8988T (cell line): ENCODE measurements at places on chromosomes 5 and 9.
A peak's percentile ranks its signal among the peaks of the same experiment; 100 is the strongest.

- no peak for DNase-seq
Observed at GRCh38 chr9:72636621-72637020, 115.2 kb downstream of the TMC1 start.

GRCh38 chr5:1399737-1400136 lies 45.5 kb downstream of the SLC6A3 start:
- no peak for DNase-seq

- no peak for DNase-seq
Observed at GRCh38 chr9:2026220-2026997, 11.3 kb downstream of the SMARCA2 start.

DNA sequence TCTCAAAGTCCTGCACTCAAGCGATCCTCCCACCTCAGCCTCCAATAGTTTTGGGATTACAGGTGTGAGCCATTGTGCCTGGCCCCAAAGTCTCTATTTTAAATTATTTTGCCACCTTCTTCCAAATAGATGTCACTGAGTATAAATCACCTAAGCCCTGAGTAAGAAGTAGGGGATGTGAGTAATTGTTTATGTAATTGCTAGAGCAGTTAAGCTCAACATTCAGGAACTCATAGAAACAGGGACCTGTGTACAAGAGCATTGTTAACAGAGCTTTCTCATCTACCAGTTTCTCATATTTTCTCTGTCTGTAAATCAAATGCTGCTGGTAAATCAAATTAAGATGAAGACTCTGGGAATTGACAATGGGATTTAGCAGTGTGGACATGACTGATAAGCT lies 26.3 kb downstream of the CDK7 start:
- DNase-seq = no peak

GRCh38 chr9:75186767-75187380 lies 98.6 kb downstream of the OSTF1 start:
- no peak for DNase-seq

DNA sequence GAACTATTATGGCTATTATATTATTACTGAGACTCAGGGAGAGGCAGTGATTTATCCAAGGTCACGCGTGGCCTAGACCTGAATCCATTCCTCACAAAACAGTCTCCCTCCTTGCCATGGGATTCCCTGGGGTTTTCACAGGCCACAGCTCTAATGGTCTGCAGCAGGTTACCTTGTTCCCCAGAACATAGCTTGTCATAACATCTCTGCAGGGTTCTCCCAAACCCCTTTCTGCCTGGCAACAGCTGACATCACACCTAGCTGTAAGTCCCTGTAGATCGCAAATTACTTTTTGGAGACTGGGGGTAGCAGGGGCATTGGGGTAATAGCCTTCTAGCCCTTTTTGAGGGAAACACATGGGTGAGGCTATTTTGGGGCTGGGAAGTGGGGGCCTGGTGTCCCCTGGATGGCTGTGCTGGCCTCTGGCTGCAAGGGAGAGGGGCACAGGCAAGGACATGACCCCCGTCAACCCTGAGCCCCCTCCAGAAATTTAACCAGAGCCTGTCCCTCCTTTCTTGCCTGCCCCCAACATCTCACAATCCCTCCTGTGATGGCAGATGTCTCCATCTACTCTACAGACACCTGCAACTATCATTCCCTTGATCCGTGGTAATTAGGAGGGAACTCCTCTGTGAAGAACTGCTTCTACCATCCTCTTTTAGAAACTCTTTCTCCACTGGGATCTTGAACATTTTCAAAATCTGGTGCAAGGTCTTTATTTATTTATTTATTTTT lies 1.3 kb downstream of the CD74 start:
- no peak for DNase-seq

GRCh38 chr5:121366515-121366914 lies 485.2 kb upstream of the FTMT start:
- no peak for DNase-seq

DNA sequence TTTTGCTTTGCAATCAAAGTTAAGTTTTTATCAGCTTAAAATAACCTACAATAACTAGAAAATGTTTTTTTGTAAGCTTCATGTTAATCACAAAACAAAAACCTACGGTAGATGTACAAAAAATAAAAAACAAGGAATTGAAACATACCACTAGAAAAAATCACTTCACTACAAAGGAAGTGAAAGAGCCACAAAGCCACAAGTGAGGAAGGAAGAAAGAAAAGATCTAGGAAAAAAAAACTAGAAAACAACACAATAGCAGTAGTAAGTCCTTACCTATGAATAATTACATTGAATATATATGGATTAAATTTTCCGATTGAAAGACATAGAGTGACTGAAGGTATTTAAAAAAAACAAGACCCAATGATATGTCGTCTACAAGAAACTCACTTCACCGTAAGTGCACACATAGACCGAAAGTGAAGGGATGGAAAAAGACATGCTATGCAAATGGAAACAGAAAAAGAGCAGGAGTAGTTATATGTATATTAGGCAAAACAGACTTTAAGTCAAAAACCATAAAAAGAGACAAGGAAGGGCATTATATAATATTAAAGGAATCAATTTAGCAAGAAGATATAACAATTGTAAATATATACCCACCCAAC lies 13.4 kb upstream of the ZDHHC21 start:
- DNase-seq = no peak

DNA sequence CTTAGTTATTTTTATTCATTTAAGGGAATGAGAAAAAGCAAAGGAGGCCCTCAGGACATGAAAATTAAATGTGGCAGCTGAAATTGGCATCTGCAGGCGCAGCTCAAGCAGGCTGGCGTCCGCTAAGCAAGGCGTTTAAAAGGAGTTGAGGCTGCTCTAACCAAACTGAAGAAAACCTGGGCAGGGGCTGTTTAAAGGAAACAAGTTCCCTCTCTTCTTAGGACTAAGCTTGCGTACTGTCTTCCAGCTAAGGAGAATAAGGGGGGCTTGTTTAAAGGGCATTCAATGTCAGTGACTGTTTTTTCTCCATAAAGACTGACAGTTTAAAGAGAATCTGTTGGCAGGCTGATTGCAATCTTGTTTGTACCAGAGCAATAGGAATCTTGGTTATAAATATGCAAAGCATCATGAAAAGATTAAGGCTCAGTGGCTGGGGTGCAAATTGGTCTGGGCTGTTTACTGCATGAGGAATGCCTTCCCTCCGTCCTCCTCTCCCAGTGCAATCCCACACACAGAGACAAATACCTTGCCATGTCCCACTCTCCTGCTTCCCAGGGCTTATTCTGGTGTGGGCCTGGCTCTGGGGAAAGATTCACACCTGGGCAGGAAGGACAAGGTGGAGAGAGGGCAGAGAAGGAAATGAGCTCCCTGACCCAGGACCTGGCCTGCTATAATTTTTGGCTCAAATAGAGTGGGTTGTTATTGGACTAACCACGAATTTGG lies 85.9 kb upstream of the LIFR start:
- DNase-seq = no peak

- DNase-seq = no peak
Observed at GRCh38 chr9:99832558-99832864, 10.8 kb downstream of the NR4A3 start.

DNA sequence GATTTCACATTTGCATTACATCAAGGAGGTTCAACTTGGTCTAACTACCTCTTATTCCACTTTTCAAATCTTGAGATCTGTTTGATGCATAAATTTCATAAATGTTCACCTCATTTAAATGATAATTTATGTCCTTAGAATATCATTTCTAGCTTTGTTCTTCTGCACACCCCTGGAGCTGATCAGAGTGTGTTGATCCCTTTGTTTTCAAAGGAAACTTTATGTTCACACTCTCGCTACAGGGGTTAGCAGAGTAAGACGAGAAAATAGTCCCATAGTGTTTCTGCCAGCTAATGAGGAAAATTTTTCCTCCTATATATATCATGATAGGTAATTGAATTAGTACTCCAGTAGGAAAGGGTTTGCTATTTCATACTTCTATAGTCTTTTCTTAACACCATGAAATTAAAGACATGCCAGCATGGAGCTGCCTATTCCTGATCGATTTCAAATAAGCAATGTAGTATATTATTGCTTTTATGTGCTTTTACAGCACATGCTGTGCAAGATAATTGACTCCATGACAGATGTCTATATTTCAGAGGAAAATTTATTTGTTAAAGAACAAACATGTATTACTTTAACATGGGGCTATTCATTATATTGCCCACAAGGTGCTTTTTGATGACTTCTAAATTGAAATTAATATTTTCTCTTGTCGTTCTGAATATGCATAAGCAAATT lies 4.8 kb upstream of the PAM start:
- DNase-seq = no peak

- no peak for DNase-seq
Observed at GRCh38 chr5:136374003-136374402, 8.7 kb upstream of the TRPC7 start.

DNA sequence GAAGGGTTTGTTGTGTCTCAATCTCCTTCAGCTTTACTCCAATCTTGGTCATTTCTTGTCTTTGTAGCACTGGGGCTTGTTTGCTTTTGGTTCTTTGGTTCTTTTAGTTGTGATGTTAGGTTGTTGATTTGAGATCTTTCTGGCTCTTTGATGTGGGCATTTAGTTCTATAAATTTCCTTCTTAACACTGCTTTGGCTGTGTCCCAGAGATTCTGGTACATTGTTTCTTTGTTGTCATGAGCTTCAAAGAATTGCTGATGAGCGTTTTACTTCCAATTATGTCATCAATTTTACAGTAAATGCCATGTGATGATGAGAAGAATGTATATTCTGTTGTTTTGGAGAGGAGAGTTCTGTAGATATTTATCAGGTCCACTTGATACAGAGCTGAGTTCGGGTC lies 353.3 kb downstream of the MAN2A1 start:
- no peak for DNase-seq

GRCh38 chr5:95773335-95774059 lies 42.4 kb downstream of the RHOBTB3 start:
- no peak for DNase-seq

DNA sequence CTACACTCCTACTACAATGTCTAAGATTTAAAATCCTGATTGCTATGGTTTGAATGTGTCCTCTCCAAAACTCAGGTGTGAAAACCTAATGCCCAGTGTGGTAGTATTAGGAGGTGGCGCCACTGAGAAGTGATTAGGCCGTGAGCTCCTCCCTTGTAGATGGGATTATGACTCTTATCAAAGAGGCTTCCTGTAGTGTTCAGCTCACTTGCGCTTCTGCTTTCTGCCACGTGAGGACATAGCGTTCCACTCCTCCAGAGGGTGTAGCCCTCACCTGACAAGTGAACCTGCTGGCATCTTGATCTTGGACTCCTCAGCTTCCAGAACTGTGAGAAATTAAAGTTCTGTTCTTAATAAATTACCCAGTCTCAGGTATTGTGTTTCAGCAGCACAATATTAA lies 33.0 kb upstream of the WHRN start:
- DNase-seq = no peak

GRCh38 chr5:15676591-15676990 lies 176.6 kb downstream of the FBXL7 start:
- no peak for DNase-seq

GRCh38 chr5:1772634-1773033 lies 27.0 kb downstream of the MRPL36 start:
- peak; percentile 79 for DNase-seq

DNA sequence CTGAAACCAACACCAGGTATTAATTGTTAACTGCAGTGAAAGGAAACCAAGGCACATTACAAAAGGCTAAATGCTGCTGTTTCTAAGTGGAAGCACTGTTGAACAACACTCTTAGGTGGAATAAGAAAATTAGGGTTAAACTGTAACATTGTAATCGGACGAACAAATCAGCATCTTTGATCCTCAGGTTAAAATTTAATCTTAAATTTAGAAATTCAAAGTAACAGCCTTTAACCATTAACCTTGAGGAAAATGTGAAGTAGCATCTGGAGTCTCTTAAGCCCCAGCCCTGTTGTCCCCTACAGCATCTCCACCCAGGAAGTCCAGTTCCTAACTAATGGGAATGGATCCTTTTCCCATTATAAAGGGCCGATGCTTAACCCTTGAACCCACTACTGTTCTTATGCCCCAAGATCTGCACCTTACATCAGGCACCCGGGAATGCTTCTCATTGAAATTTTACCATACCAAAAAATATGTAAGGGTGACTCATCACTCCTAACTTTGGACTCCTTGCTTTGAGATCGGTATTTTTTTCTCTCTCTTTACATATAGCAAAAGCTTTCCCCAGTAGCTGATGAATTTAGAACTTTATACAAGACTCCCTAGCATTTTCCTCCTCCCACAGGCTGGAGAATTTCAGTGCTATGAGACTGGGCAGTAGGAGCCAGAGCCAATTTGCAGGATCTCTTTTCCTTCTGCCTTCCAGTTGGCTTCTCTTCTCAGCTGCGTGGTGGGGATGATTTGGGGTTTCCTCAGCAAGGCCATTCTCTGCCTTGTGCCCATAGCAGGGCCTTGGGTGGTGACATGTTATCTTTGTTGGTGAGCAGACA lies 32.0 kb upstream of the ITGA2 start:
- DNase-seq = no peak

- no peak for DNase-seq
Observed at GRCh38 chr5:50302815-50303490, 138.1 kb downstream of the EMB start.

GRCh38 chr5:96861076-96861475 lies 15.2 kb upstream of the ERAP2 start:
- DNase-seq = no peak

DNA sequence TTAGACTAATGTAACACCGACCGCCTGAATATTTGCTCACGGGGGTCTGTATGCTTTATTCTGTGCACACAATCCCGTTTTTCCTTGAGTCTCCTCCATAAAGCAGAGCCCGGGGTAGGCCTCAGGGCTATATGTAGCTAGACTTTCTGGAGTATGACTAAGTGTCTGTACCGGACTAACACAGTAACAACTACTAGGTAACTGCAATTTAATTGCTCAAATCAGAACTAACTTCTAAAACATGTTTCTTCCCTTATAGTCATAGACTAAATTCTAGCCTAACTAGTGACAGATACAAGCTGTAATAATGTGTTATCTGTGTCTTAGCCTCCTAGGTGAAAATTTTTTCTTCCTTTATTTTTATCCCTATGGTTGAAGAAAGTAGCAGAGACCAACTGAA lies 2.1 kb downstream of the REEP5 start:
- DNase-seq = no peak

DNA sequence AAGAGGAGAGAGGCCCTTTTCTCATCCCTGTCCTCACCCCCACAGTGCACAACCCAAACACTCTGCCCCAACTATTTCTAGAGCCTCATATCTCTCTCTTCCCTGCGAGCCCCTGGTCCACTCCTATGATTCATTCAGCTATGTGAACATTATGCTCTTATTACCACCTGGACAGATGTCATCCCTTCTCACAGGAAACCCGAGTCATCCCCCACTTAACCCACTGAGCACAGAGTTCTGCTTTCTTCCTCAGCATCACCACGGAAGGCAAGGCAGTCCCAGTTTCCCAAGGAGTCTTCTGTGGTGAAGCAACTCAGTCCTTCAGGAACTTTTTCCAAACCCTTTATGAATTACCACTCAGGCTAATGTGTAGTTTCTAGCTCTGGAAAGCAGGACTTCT lies 1.3 kb downstream of the DNAI1 start:
- DNase-seq = no peak

- no peak for DNase-seq
Observed at GRCh38 chr9:81244631-81245030, 444.7 kb downstream of the TLE1 start.

DNA sequence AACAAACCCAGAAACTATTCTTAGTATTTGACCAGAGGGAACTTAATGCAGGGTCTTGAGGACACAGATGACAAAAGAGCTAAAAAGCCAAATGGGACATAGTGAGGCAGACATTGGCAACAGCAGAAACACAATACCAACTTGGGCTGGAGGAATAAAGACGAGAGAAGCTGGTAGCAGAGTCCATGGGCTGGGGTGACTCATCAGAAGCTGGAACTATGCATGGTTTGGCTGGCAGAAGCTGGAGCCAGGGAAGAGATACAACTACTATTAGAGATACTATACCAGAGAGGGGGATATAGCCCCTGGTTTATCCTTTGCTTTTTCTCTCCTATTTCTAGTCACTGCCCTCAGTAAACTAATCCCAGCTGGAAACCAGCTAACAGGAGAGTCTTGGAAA lies 29.2 kb upstream of the DPYSL3 start:
- no peak for DNase-seq
